ENCODE measurements at places on chromosomes 12 and 14.
A peak's percentile ranks its signal among the peaks of the same experiment; 100 is the strongest.

GRCh38 chr12:115155665-115156645, 472.0 kb upstream of the TBX3 start:
- DNase-seq = no peak

DNA sequence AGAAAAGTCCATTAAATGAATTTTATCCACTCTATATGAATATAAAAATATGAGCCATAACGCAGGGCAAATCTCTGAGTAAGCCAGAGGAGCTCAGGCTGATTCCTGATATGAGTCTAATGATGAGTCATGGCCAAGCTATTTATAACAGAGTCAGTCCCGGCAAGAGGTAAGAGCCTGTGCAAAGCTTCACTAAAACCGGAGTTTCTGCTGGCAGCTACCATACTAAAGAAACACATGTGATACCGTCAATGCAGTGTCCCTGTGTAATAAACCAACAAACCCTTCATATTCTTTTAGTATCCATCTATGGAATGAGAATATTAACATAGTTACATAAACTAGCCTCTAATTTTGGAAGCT, 319.4 kb downstream of the KCNC2 start:
- no peak for DNase-seq

DNA sequence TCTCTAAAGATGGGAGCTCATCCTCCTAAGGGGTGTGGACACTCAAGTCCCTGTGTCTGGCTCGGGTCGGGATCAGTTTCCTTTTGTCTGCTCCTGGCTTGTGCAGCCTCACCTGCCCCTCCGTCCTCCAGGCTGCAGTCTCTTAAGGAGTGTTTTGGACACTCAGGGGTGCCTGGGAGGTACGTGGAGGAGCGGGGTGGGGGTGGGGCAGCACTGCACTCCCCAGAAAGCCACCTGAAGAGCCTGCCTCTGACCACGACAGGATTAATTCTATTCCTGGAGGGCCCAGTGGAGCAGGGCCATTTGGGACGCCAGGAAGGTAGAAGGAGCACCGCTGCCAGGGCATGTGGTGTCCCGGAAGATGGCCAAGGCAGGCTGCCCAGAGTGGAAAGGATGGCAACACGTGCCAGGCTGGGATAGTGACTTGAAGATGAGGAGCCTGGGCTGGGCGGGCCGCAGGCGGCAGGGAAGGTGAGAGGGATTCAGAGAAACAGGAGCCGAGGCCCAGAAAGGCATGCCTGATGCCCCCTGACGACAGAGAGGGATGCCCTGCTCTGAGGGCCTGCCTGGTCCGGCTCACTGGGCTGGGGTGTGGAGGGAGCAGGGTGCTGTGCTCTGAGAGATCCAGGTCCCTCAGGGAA, 14.8 kb upstream of the LRTM2 start:
- DNase-seq = no peak

- DNase-seq = peak; percentile 10
Observed at GRCh38 chr12:3717283-3717898, 35.5 kb downstream of the CRACR2A start.

GRCh38 chr12:64890873-64891468, 66.5 kb downstream of the TBC1D30 start:
- peak; percentile 68 for DNase-seq

- DNase-seq = no peak
Observed at GRCh38 chr12:53166837-53167236, 13.7 kb upstream of the ZNF740 start.

Measured in inflammatory macrophage (primary cell).